Spleen (tissue), 13 donors: ENCODE measurements at places on chromosomes 3 and 15. TPM values are rescaled to one million over a fixed set of nuclear protein-coding genes. Genes with fewer than 3 reads are reported as not detected.

RAD18 gene
- 2.2 TPM for polyA plus RNA-seq

KCNH8 gene
- polyA plus RNA-seq, result 2.8 TPM

EEF1AKMT4 gene
- polyA plus RNA-seq, result 3.7 TPM

OR5AC2 gene
- not detected for polyA plus RNA-seq

GUCA1C gene
- not detected for polyA plus RNA-seq

IQCH gene
- polyA plus RNA-seq, result 0.15 TPM

POPDC2 gene
- polyA plus RNA-seq, result 7.0 TPM

RTP1 gene
- not detected for polyA plus RNA-seq

TBC1D21 gene
- not detected for polyA plus RNA-seq

RTP3 gene
- not detected for polyA plus RNA-seq

IL12A gene
- 3.5 TPM for polyA plus RNA-seq

GNAT1 gene
- polyA plus RNA-seq, result 0.05 TPM

SLC9C1 gene
- polyA plus RNA-seq, result not detected

CCDC39 gene
- not detected for polyA plus RNA-seq

GOLGA6L7 gene
- polyA plus RNA-seq, result not detected

IVD gene
- polyA plus RNA-seq, result 44.4 TPM

GOLGA8R gene
- polyA plus RNA-seq, result 0.57 TPM

PLCB2 gene
- polyA plus RNA-seq, result 63.8 TPM

HLTF gene
- polyA plus RNA-seq, result 6.9 TPM

RASA2 gene
- 11.5 TPM for polyA plus RNA-seq

CCR9 gene
- 1.3 TPM for polyA plus RNA-seq

OCA2 gene
- polyA plus RNA-seq, result 1.2 TPM

ROBO2 gene
- polyA plus RNA-seq, result 0.41 TPM

TRNT1 gene
- 10.0 TPM for polyA plus RNA-seq

GPR156 gene
- 0.03 TPM for polyA plus RNA-seq

CKMT1A gene
- not detected for polyA plus RNA-seq

ZNF662 gene
- 2.8 TPM for polyA plus RNA-seq

AP3B2 gene
- 0.38 TPM for polyA plus RNA-seq

NMNAT3 gene
- polyA plus RNA-seq, result 3.0 TPM

FOXL2NB gene
- not detected for polyA plus RNA-seq

MINAR1 gene
- polyA plus RNA-seq, result 0.22 TPM

SIDT1 gene
- 12.4 TPM for polyA plus RNA-seq

CCDC191 gene
- polyA plus RNA-seq, result 5.9 TPM

TEX55 gene
- polyA plus RNA-seq, result not detected

BOC gene
- 1.5 TPM for polyA plus RNA-seq

PYGO1 gene
- 0.11 TPM for polyA plus RNA-seq

RBPMS2 gene
- polyA plus RNA-seq, result 3.0 TPM

FAM131A gene
- polyA plus RNA-seq, result 6.8 TPM

CFAP91 gene
- polyA plus RNA-seq, result 24.2 TPM

CSPG4 gene
- polyA plus RNA-seq, result 4.9 TPM

CACNA2D2 gene
- polyA plus RNA-seq, result 0.24 TPM

GP9 gene
- 5.5 TPM for polyA plus RNA-seq

KBTBD13 gene
- not detected for polyA plus RNA-seq

CD80 gene
- 2.0 TPM for polyA plus RNA-seq

IFRD2 gene
- 58.4 TPM for polyA plus RNA-seq

RGMA gene
- 2.0 TPM for polyA plus RNA-seq

DBR1 gene
- 10.2 TPM for polyA plus RNA-seq

RAB43 gene
- 3.2 TPM for polyA plus RNA-seq

SV2B gene
- polyA plus RNA-seq, result 0.50 TPM

TGM5 gene
- polyA plus RNA-seq, result not detected

CEMIP gene
- 0.20 TPM for polyA plus RNA-seq

GRK7 gene
- 0.07 TPM for polyA plus RNA-seq

GP5 gene
- polyA plus RNA-seq, result 0.15 TPM

MKRN3 gene
- 0.39 TPM for polyA plus RNA-seq

SOX14 gene
- polyA plus RNA-seq, result not detected

POU1F1 gene
- not detected for polyA plus RNA-seq

ZNF660 gene
- 0.80 TPM for polyA plus RNA-seq
